CD8-positive, alpha-beta memory T cell (primary cell): ENCODE measurements at places on chromosomes 11 and 22.

GRCh38 chr22:48706934-48707762 lies 1120.5 kb downstream of the BRD1 start:
- no peak for DNase-seq

DNA sequence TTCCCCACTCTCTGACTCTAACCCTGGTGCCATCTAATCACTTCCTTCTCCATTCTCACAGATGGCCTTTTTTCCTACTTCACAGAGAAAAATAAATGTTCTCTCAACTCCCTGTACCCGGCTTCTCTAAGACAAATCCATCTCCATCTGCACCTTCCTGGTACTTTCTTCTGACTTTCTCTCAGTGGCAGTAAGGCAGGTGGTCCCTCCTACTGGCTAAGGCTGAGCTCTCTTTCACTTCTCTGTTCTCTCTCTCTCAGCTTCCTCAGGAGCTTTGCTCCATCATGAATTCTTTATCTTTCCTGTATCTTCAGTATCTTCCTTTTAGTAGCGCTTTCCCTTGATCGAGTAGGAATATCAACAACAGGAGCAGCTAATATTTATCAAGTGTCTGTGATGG lies 421.6 kb downstream of the TMEM135 start:
- no peak for DNase-seq

GRCh38 chr22:47011131-47011858 lies 248.8 kb downstream of the TBC1D22A start:
- no peak for DNase-seq

DNA sequence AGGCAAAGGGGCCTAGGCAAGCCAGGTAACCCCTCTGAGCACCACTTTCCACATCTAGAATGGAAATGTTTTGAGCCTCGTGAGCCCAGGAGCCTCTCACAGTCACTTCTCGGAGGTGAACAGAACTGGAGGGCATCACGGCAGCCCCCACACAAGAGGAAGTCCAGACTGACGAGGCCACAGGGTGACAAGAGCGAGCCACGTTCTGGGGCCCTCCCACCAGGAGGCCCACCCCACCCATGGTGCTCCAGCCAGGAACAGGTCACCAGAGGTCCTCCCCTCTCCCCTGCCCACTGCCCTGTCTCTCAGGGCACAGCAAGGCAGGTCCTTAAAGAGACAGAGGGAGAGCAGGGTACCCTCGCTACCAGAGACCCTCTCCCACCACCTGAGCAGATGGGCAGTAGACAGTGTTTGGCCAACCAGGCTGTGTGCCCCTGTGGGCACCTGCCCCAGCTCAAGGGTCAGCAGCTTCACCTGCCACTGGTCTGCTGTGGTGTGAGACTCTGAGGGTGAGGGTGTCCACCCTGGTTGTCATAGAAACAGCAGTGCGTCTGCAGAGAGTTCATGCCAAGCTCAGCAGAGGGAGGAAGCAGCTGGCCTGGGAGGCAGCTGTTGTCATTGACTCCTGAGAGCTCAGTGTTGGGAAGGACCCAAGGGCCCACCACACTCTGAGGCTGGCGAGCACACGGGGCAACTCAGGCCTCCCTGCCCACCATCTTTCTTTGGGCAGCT lies 31.4 kb downstream of the RSPH14 start:
- no peak for DNase-seq

GRCh38 chr11:132977746-132978145 lies 554.6 kb downstream of the OPCML start:
- DNase-seq: no peak

DNA sequence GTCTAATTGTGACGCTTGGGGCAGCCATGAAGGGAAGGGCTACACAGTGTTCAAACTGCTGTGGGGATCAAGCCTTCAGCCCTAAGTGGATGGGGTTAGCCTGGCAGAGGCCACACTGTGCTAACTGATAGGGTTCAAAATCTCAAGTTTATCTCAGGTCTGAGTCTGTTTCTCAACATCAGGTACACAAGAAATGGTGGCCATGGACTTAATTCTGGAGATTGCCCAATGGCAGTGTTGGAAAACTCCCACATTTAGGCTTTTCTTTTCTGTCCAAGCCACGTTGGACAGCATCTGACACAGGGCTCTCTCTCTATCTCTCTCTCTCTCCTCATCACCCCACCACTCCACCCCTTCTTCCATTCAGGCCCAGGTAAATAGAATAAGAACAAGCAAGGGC lies 10.9 kb upstream of the DGAT2 start:
- DNase-seq: no peak

DNA sequence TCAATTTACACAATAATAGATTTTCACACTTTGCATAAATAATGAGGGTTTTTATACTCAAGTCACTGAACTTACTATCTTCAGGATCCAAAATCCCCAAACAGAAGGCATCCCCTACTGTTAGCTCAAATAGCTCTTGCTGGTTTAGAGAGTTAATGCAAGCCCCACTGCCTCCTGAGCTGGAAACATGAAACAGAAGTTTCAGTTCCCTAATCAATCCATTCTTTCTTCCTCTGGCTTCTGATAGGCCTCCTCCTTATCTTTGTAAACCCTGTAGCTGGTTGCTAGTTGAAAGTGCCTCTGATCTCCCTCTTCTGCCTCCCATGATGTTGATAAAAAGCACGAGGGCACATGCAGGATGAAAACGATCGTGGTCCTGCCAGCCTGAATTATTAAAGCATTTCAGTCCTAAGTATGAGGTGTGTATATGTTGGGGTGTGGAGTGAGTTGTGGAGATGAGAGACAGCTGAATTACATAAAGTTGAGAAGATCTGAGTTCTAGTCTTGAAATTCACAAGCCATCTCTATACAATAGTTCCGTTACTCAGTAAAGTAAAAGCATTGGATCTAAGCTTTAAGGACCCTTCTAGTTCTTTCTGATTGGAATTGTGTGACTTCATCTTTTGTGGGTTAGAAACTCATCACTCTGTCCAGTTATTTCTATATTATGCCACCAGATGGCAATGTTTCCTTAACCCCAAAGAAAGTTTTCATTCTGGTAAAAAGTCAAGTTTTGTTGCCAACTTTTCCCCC lies 35.0 kb upstream of the EHF start:
- DNase-seq: peak; percentile 25

DNA sequence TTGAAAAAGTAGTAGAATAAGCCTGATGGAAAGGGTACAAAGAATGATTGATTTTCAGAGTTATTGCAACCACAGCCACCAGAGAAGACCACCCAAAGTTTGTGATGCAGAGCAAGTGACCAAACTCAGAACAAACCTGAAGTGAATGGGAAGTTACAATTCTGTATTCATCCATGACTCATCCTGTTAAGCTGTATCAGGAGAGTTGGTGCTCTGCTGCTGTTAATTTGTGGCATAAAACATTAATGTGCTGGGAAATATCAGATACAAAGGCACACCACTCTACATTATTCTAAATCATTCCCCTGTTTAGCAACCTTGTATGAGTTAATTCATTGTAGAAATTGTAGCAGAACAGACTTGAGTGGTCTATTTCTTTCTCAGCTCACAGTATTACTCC lies 19.6 kb upstream of the PDGFD start:
- DNase-seq: no peak

DNA sequence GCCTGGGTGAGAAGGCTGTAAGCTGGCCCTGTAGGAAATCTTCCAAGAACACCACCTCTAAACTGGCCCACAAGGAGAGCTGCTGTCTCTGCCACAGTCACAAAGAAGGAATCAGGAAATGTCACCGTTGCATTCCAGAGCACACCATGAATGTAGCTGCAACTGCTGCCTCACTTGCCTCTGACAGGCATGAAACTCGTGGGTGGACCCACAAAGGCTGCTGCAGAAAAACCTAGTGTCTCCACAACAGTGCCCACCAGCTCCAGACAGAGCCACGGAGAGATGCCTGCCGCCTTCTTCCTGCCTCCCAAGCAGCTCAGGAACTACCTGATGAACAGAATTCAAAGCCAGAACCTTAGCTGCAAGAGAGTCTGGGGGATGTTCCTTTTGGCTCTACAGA lies 10.5 kb downstream of the DNAJB13 start:
- DNase-seq: no peak

DNA sequence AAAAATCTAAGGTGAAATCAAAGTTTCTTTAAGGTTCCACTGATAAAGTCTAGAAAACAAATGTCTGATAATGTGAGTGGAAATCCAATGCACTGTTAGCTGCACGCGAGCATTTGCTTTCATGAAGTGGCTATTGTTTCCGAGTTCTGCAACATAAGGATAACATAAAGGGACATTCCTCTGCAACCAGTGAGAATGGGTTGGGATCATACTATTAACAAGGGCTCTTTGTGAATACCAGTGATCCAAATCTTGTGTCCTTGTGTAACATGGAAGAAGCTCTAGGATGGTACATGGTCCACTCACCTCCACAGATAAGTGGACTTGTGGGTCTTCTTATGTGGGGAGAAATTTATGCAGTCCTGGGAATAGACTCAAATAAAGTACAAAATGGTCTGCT lies 24.6 kb downstream of the APIP start:
- DNase-seq: no peak

DNA sequence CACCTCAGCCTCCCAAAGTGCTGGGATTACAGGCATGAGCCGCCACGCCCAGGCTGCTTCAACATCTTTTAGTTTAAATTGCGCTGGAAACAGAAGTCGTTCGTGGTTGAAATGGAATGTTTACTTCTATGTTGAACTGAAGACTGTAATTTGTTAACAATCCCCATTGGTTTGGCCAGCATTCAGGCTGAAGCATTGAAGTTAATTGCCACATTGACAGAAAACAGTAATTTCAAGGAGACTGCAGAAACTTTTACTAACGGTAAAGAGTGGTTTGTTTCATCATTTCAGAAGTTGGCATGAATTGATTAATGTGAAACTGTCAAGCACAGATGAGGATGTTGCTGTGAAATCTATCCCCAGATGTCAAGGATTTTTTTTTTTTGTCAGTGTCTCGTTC lies 14.2 kb downstream of the AP5B1 start:
- no peak for DNase-seq

DNA sequence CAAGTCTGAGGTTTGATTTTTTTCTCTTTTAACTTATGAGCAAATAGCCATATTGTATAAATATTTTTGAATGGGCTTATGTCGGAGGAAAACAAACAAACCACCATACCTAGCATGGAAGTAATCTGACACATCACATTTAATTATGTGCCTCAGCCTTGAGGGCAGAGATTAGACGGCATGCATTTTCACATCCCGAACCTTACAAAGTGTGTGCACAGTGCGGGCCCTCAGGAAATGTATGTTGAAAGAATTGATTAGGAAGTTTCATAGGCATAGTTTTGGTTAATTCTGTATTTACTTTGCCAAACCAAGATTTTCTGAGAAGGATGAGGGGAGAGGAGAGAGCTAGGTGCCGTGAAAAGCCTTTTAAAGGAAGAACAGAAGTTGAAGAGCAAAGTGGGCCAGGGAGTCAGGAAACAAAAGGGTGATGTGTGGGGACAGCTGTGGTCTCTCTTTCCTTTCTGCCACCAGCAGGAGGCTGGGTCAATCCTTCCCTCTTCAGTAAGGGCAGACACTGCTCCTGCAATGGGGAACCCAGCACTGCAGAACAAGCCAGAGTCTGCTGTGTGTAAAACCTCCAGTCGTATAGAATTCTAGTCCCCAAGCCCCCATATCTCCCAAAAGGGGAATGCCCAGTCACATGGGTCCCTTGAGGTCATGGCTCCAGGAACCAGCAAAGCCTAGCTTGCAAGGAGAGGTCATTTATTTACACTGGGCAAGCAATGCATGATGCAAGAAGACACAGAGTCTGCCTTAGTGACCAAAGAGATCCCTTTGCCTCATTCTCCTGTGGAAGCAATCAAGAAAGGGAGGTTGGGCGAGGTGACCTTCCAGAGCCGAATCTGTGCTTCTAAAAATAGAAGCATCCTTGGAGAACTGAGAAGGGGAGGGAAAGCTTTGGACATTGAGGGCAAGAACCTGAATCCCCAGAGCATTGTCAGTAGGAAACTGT lies 71.1 kb upstream of the OLFML1 start:
- DNase-seq: no peak

DNA sequence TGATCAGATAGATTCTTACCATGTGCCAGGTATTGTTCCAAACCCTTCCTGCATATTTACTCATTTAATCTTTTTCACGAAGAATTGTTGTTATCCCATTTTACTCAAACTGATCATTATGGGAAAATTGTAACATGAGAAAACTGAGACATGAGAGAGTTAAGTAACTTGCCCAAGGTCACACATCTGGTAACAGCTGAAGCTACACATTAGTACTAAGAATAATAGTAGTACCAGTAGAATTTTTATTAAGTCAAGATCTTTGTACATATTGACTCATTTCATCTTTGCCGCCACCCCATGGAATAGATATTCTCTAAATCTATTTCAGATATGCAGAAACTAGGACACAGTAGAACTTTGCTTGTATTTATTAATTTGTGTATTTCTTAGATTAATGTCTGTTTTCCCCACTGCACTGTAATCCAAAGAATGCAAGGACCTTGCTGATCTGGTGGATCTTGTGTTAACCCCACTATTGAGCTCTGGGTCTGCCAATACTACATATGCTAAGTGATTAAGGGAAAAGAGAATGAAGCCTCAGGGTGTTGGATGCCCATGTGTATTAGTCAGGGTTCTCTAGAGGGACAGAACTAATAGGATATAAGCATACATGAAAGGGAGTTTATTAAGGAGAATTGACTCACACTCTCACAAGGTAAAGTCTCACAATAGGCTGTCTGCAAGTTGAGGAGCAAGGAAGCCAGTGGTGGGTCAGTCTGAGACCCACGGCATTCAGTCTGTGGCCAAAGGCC lies 72.8 kb downstream of the PARVA start:
- DNase-seq: no peak

DNA sequence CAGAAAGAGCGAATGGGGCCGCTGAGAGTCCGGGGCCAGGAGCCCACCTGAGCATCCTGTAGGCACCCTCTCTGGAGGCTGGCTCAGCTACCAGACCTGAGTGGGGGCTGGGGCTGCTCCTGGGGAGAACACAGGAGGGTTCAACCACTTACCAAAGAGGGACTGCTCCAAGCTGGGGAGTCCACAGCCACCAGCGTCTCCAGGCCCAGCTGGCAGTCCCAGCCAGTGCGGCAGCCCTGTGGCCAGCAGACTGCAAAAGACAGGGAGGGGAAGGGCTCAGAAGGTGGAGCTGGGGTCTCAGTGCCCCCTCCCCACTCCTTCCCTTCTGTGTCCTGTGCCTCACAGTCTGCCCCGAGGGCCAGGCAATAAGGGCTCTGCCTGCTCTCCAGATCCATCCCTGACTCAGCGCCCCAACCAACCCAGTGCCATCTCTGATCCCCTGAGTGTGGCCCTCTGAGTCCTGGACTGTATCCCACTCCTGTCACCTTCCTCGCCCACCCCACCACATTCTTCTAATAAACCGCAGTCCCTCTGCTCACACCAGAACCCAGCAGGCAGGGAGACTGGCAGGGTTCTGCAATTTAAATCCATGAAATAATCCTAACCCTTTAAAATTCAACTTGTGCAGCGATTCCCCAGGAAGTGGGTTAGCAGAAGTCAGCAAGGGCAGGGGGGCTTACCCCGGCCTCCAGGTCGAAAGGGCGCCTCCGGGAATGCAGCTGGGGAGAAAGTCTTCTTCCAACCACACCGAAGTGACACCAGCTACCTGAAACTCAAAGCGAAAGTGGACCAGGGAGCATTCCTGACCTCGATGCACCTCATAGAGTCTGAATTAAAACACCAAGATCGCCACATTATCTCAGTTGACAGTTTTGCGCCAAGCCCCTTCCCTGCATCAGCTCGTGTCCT lies 13.3 kb downstream of the CHST1 start:
- DNase-seq: no peak

GRCh38 chr11:132430429-132431062 lies 1060.1 kb downstream of the NTM start:
- DNase-seq: no peak
